Activated naive CD8-positive, alpha-beta T cell treated with anti-CD3 and anti-CD28 coated beads, Interleukin-2, amount 10 ng/mL, durations not matched to agents 7 days and 5 days (primary cell): ENCODE measurements at places on chromosomes 2 and 18.

DNA sequence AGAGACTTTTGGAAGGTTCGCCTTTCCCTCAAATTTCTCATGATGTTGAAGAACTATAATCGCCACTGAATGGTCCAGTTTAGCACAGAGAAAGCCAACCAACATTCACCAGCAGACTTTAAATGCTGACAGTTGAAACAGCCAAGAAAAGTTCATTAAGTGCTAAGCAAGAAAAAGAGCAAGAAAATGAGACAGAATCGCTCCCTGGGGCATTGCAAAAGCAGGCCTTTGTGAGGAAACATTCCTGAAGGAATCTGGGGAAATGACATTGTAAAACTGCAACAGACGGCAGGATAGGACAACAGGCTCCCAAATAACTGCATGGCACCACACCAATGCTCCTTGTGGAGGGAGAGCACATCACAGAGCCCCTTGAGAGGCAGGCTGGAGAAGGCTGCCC is 269.3 kb upstream of the ID2 start:
- H3K4me3 ChIP-seq, result no peak overlapping the region
- peaks cover 16% of the 10 kb centered on the region for H3K27me3 ChIP-seq
- H3K27ac ChIP-seq, result no peak overlapping the region

- H3K27me3 ChIP-seq, result peaks cover 33% of the 10 kb centered on the region
- H3K4me3 ChIP-seq, result no peak overlapping the region
- no peaks in the 10 kb centered on the region for H3K36me3 ChIP-seq
- H3K27ac ChIP-seq, result no peak overlapping the region
Measured at GRCh38 chr2:23320058-23320457, 64.9 kb upstream of the KLHL29 start.

DNA sequence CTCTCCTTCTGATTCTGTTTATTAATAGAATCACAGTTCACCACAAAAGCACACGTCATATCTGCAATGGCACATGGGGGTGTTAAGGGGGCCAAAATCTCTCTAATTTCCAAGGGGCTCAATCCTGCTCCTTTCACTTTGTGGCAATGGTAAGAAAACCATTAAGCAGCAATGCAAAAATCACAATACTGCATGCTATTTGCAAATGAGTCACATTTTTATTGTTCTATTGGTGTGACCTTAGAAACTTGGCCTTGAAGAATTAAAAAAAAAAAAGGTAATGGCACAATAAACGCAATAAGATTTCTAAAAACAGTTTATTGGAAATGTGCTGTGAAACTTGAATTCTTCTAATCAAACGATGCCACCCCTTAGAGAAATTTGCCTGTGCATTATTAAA is 251.5 kb downstream of the ZNF521 start:
- H3K4me3 ChIP-seq, result no peak overlapping the region
- no peaks in the 10 kb centered on the region for H3K4me1 ChIP-seq
- H3K27ac ChIP-seq, result no peak overlapping the region
- no peak for DNase-seq
- H3K36me3 ChIP-seq, result no peaks in the 10 kb centered on the region

GRCh38 chr2:235573331-235574221 is 79.7 kb downstream of the AGAP1 start:
- no peak overlapping the region for H3K27ac ChIP-seq
- DNase-seq, result no peak
- no peak overlapping the region for H3K4me3 ChIP-seq
- no peaks in the 10 kb centered on the region for H3K36me3 ChIP-seq

DNA sequence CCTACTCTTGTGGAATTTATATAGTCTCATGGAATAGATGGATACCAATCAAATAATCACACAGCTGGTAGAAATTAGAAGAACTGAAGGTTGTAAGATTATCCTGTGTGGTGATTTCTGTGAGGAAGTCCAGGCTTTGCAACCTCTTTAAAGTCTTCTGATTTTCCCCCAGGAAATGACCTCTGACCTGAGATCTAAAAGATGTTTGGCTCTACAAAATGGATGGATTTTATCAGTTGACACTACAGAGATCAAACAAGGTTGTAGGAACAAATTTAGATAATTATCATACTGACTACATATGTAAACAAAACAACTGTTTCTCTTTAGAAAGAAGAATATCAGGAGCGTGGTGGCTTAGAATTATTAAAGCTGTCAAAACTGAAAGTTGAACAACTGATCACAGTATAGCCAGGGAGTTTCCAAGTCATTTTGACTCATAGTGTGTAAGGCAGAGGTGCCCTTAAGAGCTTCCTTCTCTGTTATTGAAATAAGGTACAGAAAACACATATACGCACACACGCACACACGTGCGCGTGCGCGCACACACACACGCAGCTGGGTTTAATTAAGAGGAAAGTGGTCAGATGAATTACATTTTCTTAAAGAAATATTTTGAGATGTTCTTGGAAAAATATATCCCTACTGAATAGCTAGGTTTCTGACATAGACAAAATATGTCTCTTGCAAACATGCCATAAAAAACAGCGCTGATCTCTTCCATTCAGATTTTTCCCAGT is 35.5 kb upstream of the PELI1 start:
- H3K4me3 ChIP-seq, result no peak overlapping the region
- peaks cover 7% of the 10 kb centered on the region for H3K27me3 ChIP-seq
- no peak overlapping the region for H3K27ac ChIP-seq
- no peaks in the 10 kb centered on the region for H3K36me3 ChIP-seq
- peaks cover 2% of the 10 kb centered on the region for H3K4me1 ChIP-seq

DNA sequence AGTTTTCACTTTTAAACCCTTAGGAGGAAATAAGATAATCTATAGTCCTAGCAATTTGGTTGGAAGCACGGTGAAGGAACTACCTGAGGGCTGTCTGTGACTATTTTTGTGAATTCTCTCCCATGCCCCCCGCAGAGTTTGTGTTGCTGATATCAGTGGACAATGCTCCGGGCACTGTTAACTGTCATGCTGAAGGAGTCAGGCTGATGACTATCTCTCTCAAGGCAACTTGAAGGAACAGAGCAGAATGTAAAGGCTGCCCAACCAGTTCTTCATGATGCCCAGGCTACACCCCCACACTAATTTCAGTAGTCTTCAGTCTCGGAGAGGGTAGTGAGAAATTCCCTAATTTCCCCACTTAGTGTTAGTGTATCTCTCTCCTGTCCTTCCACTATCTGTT is 21.6 kb upstream of the RAB6C start:
- peaks cover 9% of the 10 kb centered on the region for H3K27me3 ChIP-seq
- no peak overlapping the region for H3K4me3 ChIP-seq
- no peaks in the 10 kb centered on the region for H3K4me1 ChIP-seq
- H3K27ac ChIP-seq, result no peak overlapping the region
- DNase-seq, result no peak

DNA sequence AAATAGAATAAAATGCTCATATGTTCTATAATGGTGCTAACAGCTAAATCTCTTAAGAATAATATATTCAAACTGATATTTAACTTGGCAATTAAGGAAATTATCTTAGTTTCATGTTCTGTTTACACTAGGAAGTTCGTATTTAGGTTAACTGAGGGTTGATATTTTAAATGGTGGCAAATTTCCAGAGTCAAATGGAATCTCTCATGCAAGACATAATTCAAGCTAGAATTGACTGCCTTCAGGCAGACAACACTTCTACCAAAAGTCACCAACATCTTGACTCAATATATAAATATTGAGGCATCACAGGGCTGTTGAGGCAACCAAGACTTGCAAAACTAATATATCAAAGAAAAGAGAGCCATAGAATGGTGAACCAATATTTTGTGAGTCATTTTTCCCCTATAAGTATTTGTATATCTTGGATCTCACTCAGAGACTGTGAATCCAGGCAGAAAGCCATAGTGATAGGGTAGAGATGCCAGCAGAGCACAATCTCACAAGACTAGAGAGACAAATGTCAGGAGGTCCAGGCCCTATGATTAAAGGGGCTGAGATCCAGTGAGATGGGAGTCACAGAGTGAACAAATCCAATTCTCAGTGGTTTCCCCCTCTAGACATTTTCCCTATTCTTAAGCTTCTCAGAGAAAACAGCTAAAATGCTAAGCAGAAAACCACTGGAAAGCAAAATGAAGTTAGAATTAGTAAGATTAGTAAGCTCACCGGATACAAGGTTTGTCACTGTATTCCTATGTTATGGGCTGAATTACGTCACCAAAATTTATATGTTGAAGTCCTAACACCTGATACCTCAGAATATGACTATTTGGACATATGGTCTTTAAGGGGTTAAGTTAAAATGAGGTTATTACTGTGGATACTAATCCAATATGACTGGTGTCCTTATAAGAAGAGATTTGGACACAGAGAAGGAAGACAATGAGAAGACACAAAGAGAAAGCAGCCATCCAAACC is 358.2 kb upstream of the UBE2E3 start:
- H3K27ac ChIP-seq, result no peak overlapping the region
- no peaks in the 10 kb centered on the region for H3K36me3 ChIP-seq
- no peaks in the 10 kb centered on the region for H3K27me3 ChIP-seq
- no peak overlapping the region for H3K4me3 ChIP-seq
- DNase-seq, result no peak
- no peaks in the 10 kb centered on the region for H3K4me1 ChIP-seq

DNA sequence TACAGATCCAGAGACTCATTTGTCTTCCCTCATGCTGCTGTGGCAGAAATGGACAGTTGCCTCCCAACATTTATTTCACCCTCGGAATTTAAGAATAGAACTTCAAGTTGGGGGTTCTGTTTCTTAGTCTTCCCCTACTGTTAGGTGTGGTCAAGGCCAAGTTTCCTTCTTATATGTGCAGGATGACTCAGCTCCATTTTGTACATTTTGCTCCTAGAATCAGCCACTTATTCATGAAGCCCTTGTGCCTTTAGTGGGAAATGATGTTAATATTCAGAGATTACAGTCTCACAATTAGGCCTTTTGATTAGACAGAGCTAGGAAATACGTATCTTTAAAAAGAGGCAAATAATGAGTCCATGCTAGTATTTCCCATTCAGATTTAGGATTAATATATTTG is 46.2 kb upstream of the ELOA2 start:
- no peaks in the 10 kb centered on the region for H3K4me1 ChIP-seq
- H3K27ac ChIP-seq, result no peak overlapping the region
- no peak for DNase-seq
- H3K36me3 ChIP-seq, result no peaks in the 10 kb centered on the region
- no peaks in the 10 kb centered on the region for H3K27me3 ChIP-seq
